ENCODE measurements at places on chromosomes 6 and 20.
A peak's percentile ranks its signal among the peaks of the same experiment; 100 is the strongest.

GRCh38 chr20:63454731-63455567 is 17.5 kb downstream of the KCNQ2 start:
- DNase-seq: no peak

DNA sequence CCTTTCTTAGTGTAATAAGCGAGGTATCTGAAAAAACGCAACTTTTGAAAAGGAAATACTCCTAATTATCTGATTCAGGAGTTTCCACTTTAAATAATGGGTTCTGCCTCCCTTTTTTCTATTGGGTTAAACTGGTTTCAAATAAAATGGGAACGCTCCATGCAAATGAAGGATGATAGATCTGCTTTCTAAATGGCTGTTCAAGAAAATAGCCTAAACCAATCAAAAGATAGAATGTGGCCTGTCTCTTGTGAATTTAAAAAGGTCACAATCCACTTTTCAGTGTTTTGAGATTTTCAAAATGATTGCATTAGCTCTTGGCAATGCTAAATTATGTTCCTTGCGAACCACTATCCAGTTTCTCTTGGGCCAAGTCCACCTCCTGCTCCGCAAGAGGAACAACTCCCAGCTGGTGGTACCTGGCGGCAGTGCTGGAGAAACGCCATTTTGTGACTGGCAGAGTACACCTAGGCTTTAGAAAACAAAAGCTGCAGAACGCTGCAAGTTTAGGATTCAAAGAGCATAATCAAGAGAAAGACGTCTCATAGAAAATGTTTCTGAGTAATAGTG is 56.7 kb downstream of the TRIM38 start:
- DNase-seq: no peak

DNA sequence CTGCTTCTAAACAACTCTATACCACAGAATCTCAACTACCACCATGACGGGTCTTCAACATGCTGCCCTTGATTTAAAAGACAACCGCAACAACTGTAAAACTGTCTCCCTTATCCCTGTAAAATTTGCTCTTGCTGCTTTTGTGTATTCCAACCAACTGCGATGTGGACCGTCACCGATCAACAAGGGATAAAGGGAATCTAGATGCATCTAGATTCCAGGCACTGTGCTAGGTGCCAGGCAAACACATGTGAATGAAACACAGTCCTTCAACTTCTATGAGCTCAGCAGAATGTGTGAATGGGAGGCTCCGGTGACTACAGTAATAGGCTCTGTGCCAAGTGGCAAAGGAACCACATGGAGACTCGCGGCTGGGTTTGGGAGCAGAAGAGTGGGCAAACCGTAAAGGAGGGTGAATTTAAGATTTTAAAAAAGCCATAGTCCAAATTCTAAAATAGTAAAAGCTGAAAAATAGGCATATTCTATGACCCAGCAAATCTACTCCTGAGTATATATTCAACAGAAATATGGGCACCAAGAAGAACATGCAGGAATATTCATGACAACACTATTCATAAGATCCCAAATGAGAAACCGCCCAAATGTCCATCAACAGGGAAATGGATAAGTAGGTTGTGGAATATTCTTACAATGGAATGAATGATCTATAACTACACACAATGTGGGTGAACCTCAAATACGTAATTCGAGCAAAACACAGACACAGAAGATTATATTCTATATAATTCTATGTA is 3.7 kb upstream of the PRND start:
- DNase-seq: no peak

- DNase-seq: no peak
These were observed 58.5 kb upstream of the B3GAT2 start for GRCh38 chr6:71015392-71015791.

- DNase-seq: no peak
These were observed 55.9 kb downstream of the TBC1D7 start for GRCh38 chr6:13272131-13273046.

GRCh38 chr20:33551778-33552177 is 61.9 kb downstream of the CBFA2T2 start:
- no peak for DNase-seq

GRCh38 chr6:93412452-93412851 is 6.9 kb downstream of the EPHA7 start:
- DNase-seq: no peak

GRCh38 chr6:103617642-103618041 is 1242.1 kb downstream of the HACE1 start:
- no peak for DNase-seq

DNA sequence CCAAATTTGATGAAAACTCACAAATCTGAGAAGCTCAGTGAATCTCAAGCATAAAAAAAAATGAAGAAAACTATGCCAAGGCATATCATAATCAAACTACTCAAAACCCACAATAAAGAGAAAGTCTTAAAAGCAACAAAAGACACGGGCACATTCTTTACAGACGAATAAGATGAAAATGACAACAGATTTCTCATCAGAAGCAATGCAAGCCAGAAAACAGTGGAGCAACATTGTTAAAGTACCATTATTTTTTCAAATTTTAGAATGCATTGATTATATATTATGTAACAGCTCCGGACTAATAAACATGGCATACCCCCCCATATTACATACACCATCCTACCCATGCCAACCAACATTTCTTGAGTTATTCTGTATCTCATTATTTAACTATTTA is 55.3 kb upstream of the INSM1 start:
- DNase-seq: no peak

GRCh38 chr6:85983032-85983659 is 340.5 kb upstream of the SYNCRIP start:
- no peak for DNase-seq

GRCh38 chr6:38554700-38555413 is 84.9 kb downstream of the BTBD9 start:
- DNase-seq: peak; percentile 65

DNA sequence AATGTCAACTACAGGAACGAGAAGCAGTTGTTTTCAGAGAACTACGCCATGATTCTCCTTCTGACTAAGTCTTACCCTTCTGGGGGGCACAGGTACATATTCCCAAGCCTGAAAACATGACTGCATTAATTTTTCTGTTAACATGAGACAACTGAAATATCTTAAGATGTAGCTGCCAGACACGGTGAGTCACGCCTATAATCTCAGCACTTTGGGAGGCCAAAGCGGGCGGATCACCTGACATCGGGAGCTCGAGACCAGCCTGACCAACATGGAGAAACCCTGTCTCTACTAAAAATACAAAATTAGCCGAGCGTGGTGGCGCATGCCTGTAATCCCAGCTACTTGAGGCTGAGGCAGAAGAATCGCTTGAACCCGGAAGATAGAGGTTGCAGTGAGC is 21.7 kb downstream of the TBC1D20 start:
- DNase-seq: no peak

DNA sequence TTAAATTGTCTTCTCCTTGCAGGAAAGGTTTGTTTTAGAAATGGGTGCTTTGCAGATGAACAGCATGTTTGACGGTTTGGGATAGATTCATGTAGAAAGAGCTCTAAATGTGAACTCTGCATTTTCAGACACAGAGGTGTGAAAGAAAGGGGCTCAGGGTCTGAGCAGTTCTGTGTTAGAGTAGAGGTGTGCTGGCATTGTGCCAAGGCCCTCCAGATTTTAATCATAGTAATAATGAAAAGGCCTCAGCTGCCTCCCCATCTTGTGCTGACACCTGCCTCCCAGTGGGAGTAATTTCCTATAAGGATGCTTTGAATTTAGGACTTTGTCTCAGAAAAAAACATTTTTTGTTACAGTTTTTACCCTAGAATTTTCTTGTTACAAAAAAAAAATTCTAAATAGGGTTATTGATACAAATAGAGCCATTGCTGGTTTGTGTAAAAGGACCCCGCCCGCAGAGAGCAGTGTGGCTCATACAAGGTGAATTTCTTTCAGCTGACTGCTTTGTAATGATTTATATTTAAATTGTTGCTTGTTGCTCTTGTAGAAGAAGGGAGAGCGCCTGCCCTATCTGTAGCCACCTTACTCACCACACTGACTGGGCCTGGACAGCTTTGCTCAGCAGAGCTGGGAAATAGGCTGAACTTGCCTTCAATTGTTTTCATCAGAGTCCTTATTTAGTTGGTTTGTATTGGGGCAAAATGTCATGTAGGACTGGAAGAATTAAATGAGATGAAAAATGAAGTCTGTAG is 294.5 kb downstream of the ZFAND3 start:
- no peak for DNase-seq

- DNase-seq: no peak
These were observed 75.6 kb downstream of the MTFR2 start for GRCh38 chr6:136174510-136174909.

DNA sequence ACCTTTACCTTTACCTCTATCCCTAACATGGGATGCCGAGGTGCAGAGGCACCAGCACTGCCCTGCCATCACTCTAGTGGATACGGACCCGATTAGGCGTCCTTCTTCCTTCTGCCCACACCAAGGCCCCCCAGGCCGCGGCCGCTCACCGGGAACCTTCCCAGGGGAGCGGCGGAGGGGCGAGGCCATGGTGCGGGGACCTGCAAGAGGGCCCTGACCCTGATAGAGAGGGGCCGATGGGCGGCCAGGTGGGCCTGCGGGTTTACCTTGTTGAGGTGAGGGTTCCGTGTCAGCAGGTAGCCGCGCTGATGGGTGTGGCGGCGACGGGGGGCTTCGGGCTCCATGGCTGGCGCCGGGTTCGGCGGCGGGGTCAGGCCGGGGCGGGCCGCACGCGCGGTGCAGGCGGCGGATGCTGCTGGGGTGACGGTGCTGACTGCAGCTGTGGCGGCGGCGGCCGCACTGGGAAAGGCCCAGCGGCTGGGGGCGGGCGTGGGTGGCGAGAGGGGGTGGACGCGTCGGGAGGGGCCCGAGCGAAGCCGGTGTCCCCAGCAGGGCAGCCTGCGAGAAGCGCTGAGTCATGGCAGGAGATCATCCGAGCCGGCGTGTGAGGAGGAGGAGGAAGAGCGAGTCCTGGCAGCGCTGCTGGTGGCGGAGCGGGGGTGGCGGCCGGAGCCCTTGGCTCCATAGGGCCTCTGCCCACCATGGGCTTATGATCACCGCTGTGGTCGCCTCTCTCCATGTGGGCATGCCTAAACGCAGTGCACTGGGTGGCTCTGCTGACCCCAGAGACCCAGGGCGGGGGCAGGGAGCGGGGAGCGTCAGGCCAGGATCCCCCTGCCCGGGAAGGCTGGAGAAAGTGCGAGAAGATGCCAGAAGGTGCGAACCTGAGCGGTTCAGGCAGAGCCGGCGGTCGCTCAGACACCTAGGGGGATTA is at the start of gene ME1:
TSS of gene ME1 (minus strand) at position 441 of the 934 bp plus-strand sequence. CDS start at position 344, 97 bp downstream.
- peak; percentile 90 for DNase-seq

DNA sequence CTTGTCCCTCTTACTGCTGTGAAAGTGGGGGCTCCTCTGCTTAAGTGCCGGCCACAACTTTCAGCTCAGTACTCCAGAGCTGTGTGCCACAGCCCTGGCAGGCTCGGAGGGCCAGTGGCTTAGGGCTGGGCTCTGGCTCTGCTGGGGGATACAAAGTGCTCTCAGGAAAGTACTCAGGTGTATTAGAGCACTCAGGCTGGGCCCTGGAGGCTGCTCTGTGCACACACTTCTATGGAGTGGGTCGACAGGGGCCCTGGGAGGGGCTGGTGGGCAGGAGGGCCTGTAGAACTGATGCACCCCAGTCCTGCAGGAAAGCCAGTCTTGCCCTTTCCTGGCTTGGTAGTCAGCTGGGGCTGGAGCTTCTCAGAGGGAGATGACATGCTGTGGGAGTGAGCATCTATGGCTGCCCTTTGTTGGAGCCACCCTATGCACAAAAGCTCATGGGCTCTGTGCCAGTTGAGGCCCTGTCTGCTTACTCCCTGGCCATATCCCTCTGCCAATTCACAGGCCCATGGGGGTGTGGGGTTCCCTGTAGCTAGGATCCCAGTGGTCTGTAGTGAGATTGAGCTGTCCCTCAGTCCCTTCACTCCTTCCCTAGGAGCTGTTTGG is 22.0 kb downstream of the CENPW start:
- DNase-seq: no peak

- DNase-seq: peak; percentile 22
These were observed 109.3 kb upstream of the MTHFD1L start for GRCh38 chr6:150756173-150756572.

DNA sequence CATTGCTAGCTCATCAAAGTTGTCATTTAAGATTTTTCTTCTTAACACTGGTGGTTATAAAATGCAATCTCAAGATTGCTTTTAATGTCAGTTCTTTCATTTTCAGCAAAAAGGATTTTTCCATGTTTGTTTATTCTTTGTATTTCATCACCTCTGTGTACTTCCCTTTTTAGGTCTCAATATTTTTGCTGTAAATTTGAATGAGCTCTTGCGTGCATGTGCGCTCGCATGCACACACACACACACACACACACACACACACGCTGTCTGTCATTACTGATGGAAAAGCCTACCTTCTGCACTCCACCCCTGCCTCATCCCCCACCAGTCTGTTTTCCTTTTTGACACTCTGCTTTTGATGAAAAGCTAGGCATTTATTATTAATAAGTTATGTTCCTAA is 85.3 kb upstream of the FYN start:
- DNase-seq: no peak

GRCh38 chr6:152598901-152599537 is 38.1 kb downstream of the SYNE1 start:
- DNase-seq: no peak

DNA sequence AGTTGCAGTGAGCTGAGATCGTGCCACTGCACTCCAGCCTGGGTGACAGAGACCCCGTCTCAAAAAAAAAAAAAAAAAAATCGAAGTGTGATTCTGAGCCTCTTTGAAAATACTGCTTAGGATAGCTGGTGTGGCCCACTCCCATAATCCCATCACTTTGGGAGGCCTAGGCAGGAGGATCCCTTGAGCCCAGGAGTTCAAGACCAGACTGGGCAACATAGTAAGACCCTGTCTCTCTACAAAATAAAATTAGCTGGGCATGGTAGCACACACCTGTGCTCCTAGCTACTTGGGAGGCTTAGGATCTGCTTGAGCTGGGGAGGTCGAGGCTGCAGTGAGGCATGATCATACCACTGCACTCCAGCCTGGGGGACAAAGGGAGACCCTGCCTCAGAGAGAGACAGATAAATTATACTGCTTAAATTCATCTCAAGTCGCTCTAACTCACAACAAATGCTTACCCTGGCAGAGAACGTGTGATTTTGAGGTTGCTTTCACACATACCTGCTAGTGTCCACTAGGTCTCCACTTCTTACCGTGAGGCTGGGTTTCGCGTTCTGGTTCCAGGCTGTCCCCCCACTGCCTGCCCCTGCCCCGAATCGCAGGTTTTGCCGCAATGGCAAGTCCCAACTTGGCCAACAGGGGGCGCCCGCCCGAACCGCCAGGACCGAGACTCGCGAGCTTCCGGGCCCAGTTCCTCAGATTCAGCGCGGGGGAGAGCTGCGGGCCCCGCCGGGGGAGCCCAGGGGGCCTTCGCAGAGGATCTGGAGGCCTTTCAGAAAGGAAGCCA is 12.3 kb upstream of the TMC2 start:
- DNase-seq: peak; percentile 90

GRCh38 chr6:76439811-76440210 is 367.3 kb upstream of the IMPG1 start:
- DNase-seq: no peak

GRCh38 chr6:144778773-144779492 is 493.8 kb downstream of the UTRN start:
- no peak for DNase-seq

GRCh38 chr6:105258816-105259215 is 79.0 kb upstream of the POPDC3 start:
- no peak for DNase-seq

Measured in AG20443 (cell line).